ENCODE measurements at places on chromosomes 16 and 17. TPM values are rescaled to one million over a fixed set of nuclear protein-coding genes. Genes with fewer than 3 reads are reported as not detected.

The CCL23 gene
- total RNA-seq, result not detected

The PPM1E gene
- 0.04 TPM for total RNA-seq

The SDR42E1 gene
- not detected for total RNA-seq

- DNase-seq, result no peak
These were observed 473.9 kb downstream of the TOX3 start for GRCh38 chr16:52073024-52073423.

The MYADML2 gene
- total RNA-seq, result 4.9 TPM

The CD300LB gene
- 0.16 TPM for total RNA-seq

DNA sequence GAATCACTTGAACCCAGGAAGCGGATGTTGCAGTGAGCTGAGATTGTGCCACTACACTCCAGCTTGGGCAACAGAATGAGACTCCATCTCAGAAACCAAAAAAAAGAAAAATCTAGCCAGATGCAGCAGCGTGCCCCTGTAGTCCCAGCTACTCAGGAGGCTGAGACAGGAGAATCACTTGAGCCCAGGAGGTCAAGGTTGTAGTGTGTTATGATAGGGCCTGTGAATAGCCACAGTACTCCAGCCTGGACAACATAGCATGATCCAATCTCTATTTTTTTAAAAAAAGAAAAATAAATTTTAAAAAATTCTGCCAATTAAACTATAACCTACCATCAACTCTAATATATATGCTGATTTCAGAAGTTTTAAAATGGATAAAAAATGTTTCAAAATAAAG is 15.8 kb downstream of the PHLPP2 start:
- DNase-seq, result no peak

DNA sequence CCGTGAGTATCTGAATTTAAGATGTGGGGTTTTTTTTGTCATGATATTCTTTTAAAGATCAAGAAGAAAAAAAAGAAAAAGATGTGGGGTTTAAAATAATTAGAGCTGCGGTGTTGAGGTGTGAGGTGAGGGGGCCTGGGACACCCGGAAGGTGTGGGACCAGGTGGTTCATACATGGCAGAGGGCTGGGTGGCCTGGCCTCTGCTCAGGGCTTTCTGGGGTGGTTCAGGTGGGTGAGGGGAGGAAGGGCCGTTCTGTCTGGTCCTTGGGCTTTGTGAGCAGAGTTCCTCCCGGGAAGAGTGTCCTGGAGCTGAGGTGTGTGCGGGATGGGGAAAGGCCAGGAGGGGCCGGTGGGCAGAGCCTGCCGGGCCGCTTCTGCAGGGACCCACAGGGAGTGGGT is 5.0 kb downstream of the PRSS27 start:
- no peak for DNase-seq

GRCh38 chr16:14499110-14499509 is 130.9 kb downstream of the PARN start:
- DNase-seq, result no peak

DNA sequence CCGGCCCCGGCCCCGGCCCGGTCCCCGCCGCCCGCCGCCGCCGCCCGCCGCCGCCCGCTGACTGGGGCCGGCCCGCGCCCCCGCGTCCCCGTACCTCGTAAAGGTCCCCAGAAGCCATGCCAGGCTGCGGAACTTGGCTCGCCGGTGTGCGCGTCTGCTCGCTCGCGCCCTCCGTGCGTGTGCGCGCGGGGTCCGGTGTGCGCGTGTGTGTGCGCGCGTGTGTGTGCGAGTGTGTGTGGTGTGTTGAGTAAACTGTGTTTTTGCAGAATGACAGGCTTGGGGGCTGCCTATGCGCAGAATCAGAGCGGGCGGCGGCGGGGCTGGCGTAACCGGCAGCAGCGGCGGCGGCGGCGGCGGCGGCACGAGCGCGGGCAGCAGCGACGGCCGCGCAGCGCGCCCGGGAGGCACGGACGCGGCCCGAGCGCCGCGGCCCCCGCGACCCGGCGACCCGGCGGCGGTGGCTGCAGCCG is 307 bp downstream of the CDYL2 start:
- DNase-seq, result no peak

DNA sequence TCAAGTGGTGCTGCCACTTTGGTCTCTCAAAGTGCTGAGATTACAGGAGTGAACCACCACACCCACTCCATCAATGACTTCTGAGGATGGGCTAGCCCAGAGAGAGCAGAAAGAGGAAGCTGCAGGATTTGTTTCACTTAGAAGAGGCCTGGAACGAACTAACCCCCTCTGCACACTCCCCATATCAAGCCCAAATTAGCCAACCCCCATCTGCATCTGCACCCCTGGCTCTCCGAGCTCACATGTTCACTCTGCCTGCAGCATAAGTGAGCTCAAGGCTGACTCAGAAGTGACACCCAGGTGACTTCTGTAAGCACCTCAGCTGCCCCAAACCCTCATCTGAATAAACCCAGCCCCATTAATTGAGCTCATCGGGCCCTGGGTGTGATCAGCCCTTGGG is 4.8 kb downstream of the SCNN1G start:
- DNase-seq, result no peak

- DNase-seq, result no peak
These were observed 14.9 kb upstream of the NFATC3 start for GRCh38 chr16:68070249-68070730.

The MAF gene
- total RNA-seq, result 40.0 TPM

Measured in gastrocnemius medialis (tissue), 4 donors.